Activated T-helper 2 cell treated with anti-CD3 and anti-CD28 coated beads, Interferon-gamma antibody, Interleukin-2, Interleukin-4, amounts not matched to agents 10 μg/mL and 5 μg/mL and 100 μg/mL, durations not matched to agents 14 hours and 24 hours and 36 hours (primary cell): ENCODE measurements at places on chromosomes 12 and 14. TPM values are rescaled to one million over a fixed set of nuclear protein-coding genes. Genes with fewer than 3 reads are reported as not detected.
A peak's percentile ranks its signal among the peaks of the same experiment; 100 is the strongest.

DNA sequence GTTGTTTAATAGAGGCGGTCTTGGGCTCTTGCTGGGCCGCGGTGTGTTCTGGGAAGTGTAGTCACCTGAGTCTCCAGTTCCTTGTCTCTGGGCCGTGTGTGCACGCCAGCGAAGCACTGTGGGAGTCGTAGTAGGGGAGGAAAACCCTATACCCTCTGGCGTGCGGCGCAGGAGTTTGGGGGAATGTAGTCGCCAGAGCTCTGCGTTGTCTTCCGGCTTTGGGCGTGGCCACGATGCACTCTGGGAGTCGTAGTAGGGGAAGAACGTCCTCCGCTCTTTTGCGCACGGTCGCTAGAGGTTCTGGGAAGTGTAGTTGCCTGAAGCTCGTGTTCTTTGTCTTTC, 726 bp upstream of the ZNF140 start:
- H3K36me3 ChIP-seq: peaks cover 54% of the 10 kb centered on the region
- H3K27me3 ChIP-seq: no peaks in the 10 kb centered on the region
- H3K4me1 ChIP-seq: peaks cover 3% of the 10 kb centered on the region

DNA sequence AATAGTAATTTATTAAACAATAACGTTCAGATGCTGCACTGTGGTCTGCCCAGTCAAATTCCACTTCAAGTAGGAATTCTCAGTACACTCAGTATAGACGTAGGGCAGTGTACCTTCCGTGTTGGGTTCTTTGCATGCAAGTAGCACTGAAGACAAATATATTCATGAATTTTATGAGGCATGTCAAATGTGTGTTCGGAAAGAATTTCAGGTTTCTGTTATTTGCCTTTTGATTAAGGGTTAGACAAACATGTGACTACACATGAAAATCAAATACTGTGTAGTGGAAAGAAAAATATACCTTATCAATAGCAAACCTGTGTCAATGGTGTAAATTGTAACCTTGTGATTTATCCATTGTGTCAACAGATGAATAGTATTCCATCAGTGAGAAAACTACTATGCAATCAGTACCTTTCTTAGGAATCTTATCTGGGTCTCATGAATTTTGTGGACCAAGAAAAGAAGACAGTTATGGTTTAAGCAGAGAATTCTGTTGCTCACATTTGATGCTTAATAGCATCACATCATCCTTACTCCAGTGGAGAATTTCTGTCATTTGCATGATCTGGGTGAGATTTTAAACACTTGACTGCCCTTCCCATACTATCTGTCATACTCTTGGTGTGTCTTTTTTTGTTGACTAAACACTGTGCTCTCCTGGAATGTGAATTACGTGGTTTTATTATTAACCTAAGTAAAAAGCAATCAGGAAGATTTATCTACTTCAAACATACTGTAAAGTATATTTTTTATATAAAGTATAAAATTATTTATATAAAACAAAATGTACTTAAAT, 13.3 kb downstream of the TMEM260 start:
- no peak for DNase-seq
- peaks cover 17% of the 10 kb centered on the region for H3K36me3 ChIP-seq
- peaks cover 8% of the 10 kb centered on the region for H3K4me1 ChIP-seq
- H3K27ac ChIP-seq: no peak overlapping the region
- H3K27me3 ChIP-seq: no peaks in the 10 kb centered on the region

- H3K4me3 ChIP-seq: no peak overlapping the region
- peaks cover 2% of the 10 kb centered on the region for H3K27me3 ChIP-seq
- peaks cover 2% of the 10 kb centered on the region for H3K4me1 ChIP-seq
- H3K36me3 ChIP-seq: no peaks in the 10 kb centered on the region
These were observed 34.1 kb downstream of the TMCC3 start for GRCh38 chr12:94616203-94616729.

GRCh38 chr12:99767809-99768208, 120.3 kb downstream of the GARIN6 start:
- H3K36me3 ChIP-seq: no peaks in the 10 kb centered on the region
- H3K27me3 ChIP-seq: no peaks in the 10 kb centered on the region
- no peaks in the 10 kb centered on the region for H3K4me1 ChIP-seq

DNA sequence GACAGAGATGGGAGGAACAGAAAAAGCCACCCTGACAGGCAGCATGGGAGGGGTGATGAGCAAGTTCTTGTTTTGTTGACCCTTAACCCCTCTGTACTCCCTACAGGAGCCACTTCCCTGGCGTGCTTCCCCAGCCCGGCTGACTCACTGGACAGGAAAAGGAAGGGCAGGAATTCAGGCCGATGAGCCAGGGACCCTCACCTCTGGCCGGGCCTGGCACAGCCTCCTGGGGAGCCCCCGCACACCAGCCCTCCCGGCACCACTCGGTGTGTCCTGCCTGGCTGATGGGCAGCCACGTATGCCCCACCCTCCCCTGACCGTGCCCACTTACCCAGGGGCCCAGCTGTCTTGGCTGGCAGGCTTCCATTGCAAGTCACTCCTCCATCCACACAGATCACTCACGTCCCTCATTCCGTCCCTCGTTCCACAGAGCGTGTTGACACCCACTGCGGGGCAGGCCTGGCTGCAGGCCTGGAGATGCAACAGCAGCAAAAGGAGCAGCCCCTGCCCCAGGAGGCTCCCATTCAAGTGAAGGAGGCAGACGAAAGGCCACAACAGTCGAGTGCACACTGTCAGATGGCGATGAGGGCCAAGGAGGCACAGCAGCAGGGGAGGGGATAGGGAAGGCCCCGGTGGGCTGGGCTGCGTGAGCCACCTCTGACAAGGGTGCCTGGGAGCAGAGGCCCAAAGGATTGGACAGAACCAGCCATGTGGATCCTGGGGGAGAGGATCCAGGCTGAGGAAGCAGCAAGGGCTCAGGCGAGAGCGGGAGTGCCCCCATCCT, 19.7 kb upstream of the CD9 start:
- H3K4me1 ChIP-seq: no peaks in the 10 kb centered on the region
- no peaks in the 10 kb centered on the region for H3K36me3 ChIP-seq
- no peak overlapping the region for H3K4me3 ChIP-seq
- peaks cover 2% of the 10 kb centered on the region for H3K27me3 ChIP-seq
- no peak for DNase-seq
- no peak overlapping the region for H3K27ac ChIP-seq

GRCh38 chr14:79057333-79057732, 887.2 kb downstream of the NRXN3 start:
- H3K27ac ChIP-seq: no peak overlapping the region
- no peak for DNase-seq
- no peaks in the 10 kb centered on the region for H3K27me3 ChIP-seq
- no peaks in the 10 kb centered on the region for H3K36me3 ChIP-seq
- no peaks in the 10 kb centered on the region for H3K4me1 ChIP-seq

- no peaks in the 10 kb centered on the region for H3K27me3 ChIP-seq
- no peaks in the 10 kb centered on the region for H3K4me1 ChIP-seq
- no peak for DNase-seq
- H3K36me3 ChIP-seq: no peaks in the 10 kb centered on the region
- no peak overlapping the region for H3K4me3 ChIP-seq
These were observed 33.4 kb upstream of the TMTC1 start for GRCh38 chr12:29816874-29817725.

DNA sequence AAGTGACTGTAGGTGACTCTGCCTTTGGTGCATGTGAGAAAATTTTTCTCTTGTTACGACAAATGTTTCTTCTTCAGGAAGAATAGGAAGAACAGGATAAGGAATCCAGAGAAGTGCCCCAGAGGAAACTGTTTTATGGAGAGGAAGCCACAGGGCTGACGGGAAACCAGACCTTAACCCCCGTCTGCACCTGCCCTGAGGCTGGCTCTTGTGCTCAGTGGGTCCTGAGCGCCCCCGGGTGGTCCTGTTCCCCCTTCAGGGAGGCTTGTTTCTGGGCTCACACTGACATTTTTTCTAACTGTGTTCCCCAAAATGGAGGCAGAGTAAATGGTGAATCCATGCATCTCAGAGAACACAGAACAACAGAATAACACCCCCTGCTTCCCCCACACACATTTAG, 691.8 kb downstream of the TMEM121 start:
- no peaks in the 10 kb centered on the region for H3K36me3 ChIP-seq
- H3K4me1 ChIP-seq: peaks cover 5% of the 10 kb centered on the region
- no peak overlapping the region for H3K27ac ChIP-seq
- no peak overlapping the region for H3K4me3 ChIP-seq
- no peak for DNase-seq
- peaks cover 22% of the 10 kb centered on the region for H3K27me3 ChIP-seq

DNA sequence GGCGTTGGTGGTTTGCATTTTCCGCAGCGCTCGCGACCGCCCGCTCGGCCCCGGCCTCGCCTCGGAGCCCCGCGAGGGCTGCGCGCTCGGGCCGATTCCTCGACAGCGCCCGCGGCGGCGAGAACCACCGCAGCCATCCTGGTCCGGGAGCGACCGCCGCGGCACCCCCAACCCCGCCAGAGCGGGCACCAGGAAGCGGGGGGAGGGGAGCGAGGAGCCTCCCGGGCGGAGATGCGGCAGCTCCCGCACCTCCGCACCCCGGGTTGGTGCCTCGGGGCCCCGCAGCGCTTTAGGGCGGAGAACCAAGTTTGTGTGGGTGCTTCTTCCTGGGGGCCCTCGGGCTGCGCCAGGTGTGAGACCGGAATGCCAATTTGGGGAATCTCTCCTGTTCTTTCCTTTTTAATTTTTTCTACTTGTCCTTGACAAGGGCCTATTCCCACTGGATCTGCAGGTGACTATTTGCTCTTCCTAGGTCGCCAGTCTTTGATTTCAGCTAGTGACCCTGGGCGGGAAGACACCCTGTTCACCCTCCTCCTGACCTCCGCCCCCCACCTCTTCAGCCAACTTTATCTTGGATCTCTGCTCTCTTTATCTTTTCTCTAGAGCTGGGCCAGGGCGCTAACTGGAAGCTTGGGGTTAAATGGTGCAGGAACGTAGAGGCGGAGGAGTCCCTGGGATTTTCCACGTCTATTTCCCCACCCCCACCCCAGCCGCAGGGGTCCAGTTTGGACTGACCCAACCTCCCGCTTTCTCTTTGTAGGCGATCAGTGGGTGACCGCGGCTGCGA, at the start of gene SOCS2:
Gene SOCS2 (plus strand): TSS at position 751 of the 787 bp plus-strand sequence. CDS start 223 bp downstream, outside the sequence.
- H3K27me3 ChIP-seq: peaks cover 20% of the 10 kb centered on the region
- peaks cover 22% of the 10 kb centered on the region for H3K4me1 ChIP-seq
- H3K36me3 ChIP-seq: peaks cover 44% of the 10 kb centered on the region
- DNase-seq: peak; percentile 29
- H3K4me3 ChIP-seq: peak within 1 kb of the TSS; percentile 98

DNA sequence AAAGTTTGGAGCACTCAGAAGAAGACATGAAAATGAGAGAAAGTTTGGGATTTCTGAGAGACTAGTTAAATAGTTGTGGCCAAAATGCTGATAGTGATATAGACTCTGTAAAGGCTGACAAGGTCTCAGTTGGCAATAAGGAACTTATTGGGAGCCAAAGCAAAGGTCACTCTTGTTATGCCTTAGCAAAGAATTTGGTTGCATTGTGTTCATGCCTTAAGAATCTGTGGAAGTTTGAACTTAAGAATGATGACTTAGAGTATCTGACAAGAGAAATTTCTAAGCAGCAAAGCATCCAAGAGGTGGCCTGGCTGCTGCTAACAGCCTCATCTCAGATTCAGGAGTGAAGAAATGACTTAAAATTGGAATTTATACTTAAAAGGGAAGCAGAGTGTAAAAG, 113.8 kb downstream of the PIK3C2G start:
- no peak overlapping the region for H3K4me3 ChIP-seq
- no peaks in the 10 kb centered on the region for H3K27me3 ChIP-seq
- H3K36me3 ChIP-seq: no peaks in the 10 kb centered on the region
- no peaks in the 10 kb centered on the region for H3K4me1 ChIP-seq
- no peak overlapping the region for H3K27ac ChIP-seq
- no peak for DNase-seq

DNA sequence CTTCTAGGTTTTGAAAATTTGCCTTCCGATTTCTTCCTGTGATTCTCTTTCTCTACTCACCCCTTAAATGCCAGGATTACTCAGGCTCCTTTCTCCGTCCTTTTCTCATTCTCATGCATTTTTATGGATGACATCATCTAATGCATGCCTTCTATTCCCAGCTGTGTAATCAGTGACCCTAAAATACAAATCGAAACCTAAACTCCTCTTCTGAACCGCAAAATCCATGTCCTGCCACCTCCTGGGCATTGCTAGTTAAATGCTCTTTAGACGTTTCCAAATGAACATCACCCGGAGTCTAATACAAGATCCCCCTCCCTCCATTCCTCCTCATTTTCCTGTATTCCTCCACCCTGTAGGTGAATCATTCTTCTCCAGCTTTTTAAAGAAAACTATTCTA, 1703.1 kb upstream of the FLRT2 start:
- no peak for DNase-seq
- H3K4me3 ChIP-seq: no peak overlapping the region
- H3K27ac ChIP-seq: no peak overlapping the region
- H3K36me3 ChIP-seq: no peaks in the 10 kb centered on the region

GRCh38 chr12:25817166-25817565, 141.3 kb upstream of the RASSF8 start:
- no peak overlapping the region for H3K27ac ChIP-seq
- H3K4me3 ChIP-seq: no peak overlapping the region
- H3K36me3 ChIP-seq: no peaks in the 10 kb centered on the region
- H3K27me3 ChIP-seq: peaks cover 6% of the 10 kb centered on the region
- DNase-seq: no peak

DNA sequence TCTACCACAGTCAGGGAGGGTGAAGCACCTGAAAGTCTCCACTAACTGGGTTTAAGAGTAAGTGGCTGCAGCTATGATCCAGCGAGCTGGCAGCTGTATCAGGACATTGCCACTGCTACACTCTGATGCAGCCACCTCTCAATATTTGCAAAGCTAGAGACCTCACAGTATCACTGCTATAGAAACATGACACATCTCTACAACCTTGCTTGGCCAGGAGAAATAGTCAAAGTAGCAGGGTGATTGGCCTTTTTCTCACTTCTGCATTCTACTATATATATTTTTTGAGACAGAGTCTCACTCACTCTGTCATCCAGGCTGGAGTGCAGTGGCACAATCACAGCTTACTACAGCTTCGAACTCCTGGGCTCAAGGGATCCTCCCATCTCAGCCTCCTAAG, 9.3 kb upstream of the FMNL3 start:
- no peak for DNase-seq
- H3K27ac ChIP-seq: no peak overlapping the region
- no peaks in the 10 kb centered on the region for H3K36me3 ChIP-seq
- no peak overlapping the region for H3K4me3 ChIP-seq
- peaks cover 35% of the 10 kb centered on the region for H3K27me3 ChIP-seq

DNA sequence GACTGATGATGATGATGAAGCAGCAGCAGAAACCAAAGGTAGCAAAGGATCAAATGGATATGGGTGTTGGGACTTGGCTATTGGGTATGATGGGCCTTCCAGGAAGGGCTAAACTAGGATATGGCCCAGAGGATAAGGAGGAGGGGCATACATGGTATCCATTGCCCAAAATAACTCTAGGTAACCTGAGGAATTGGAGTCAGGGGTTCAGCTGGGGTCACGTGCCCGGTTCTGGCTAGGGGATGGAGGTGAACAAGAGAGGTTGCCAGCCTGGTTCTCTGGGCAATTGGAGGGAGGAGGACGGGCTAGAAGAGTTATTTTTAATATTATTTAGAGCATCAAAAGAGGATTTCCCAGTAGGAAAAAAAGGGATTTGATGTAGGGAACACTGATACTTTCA, 2.7 kb upstream of the ANKRD52 start:
- no peaks in the 10 kb centered on the region for H3K27me3 ChIP-seq
- H3K36me3 ChIP-seq: peaks cover 4% of the 10 kb centered on the region
- no peak overlapping the region for H3K4me3 ChIP-seq
- peaks cover 13% of the 10 kb centered on the region for H3K4me1 ChIP-seq
- H3K27ac ChIP-seq: no peak overlapping the region

Gene SALL2
- 2.6 and 2.7 TPM in 2 replicates for total RNA-seq

Gene RACGAP1
- 77.8 and 82.8 TPM in 2 replicates for total RNA-seq

Gene SYNDIG1L
- not detected in 2 replicates for total RNA-seq

Gene RNU4-1
- 2,603 and 2,662 TPM in 2 replicates for total RNA-seq

Gene COQ5
- 29.3 and 29.9 TPM in 2 replicates for total RNA-seq

Gene MTA1
- total RNA-seq: 170 and 172 TPM in 2 replicates

Gene SMIM41
- total RNA-seq: 0.14 and 0.16 TPM in 2 replicates

Gene TSPAN19
- total RNA-seq: not detected in 2 replicates

Gene CLEC12A
- total RNA-seq: 0.30 and 0.32 TPM in 2 replicates

Gene GPR162
- total RNA-seq: 0.11 and 0.30 TPM in 2 replicates

Gene ALX1
- total RNA-seq: not detected in 2 replicates

Gene CD163
- not detected in 2 replicates for total RNA-seq

Gene WASHC4
- total RNA-seq: 38.4 and 41.3 TPM in 2 replicates

Gene CFAP73
- 0.14 TPM in 1 of 2 replicates, not detected in the other for total RNA-seq

Gene GNG2
- total RNA-seq: 120 and 128 TPM in 2 replicates
